Hair follicular keratinocyte (primary cell): ENCODE measurements at places on chromosomes 1 and 21. TPM values are rescaled to one million over a fixed set of nuclear protein-coding genes. Genes with fewer than 3 reads are reported as not detected.

OLIG2 gene
- total RNA-seq, result not detected in 2 replicates

DYNLT5 gene
- not detected in 2 replicates for total RNA-seq

LCE3D gene
- 6.0 TPM in 1 of 2 replicates, not detected in the other for total RNA-seq

DUSP10 gene
- 4.4 and 9.1 TPM in 2 replicates for total RNA-seq

FMO4 gene
- 3.0 and 7.7 TPM in 2 replicates for total RNA-seq

TCHHL1 gene
- total RNA-seq, result 0.08 TPM in 1 of 2 replicates, not detected in the other

GPR3 gene
- total RNA-seq, result 1.0 TPM in 2 replicates

CASQ2 gene
- total RNA-seq, result not detected in 2 replicates

PDZK1IP1 gene
- total RNA-seq, result 3.5 and 6.2 TPM in 2 replicates

RIPK4 gene
- 23.0 and 25.3 TPM in 2 replicates for total RNA-seq

ZBTB8B gene
- not detected in 2 replicates for total RNA-seq

KLF17 gene
- not detected in 2 replicates for total RNA-seq

ASCL5 gene
- not detected in 2 replicates for total RNA-seq

GPR161 gene
- total RNA-seq, result 16.1 and 23.4 TPM in 2 replicates

ZBTB8A gene
- 4.1 and 4.9 TPM in 2 replicates for total RNA-seq

OR2T29 gene
- total RNA-seq, result not detected in 2 replicates

ZFP69B gene
- 2.1 and 3.6 TPM in 2 replicates for total RNA-seq

ANXA9 gene
- 0.31 and 0.61 TPM in 2 replicates for total RNA-seq

KRTAP10-2 gene
- total RNA-seq, result not detected in 2 replicates

CLCA4 gene
- 0.15 and 0.16 TPM in 2 replicates for total RNA-seq

AADACL4 gene
- total RNA-seq, result not detected in 2 replicates

COL6A1 gene
- total RNA-seq, result 10.2 and 78.6 TPM in 2 replicates

LIN9 gene
- 4.1 and 9.6 TPM in 2 replicates for total RNA-seq

FGR gene
- 0.23 TPM in 1 of 2 replicates, not detected in the other for total RNA-seq

ZNF691 gene
- total RNA-seq, result 6.0 and 6.2 TPM in 2 replicates

ADCY10 gene
- total RNA-seq, result 0.15 and 0.86 TPM in 2 replicates

GBP3 gene
- total RNA-seq, result 7.3 and 10.5 TPM in 2 replicates

AVPR1B gene
- total RNA-seq, result not detected in 2 replicates

MARK1 gene
- 7.1 and 81.1 TPM in 2 replicates for total RNA-seq

CACNA1S gene
- total RNA-seq, result not detected in 2 replicates

SEMA4A gene
- total RNA-seq, result 6.6 and 12.3 TPM in 2 replicates

CLEC20A gene
- total RNA-seq, result not detected in 2 replicates

PPIAL4G gene
- not detected in 2 replicates for total RNA-seq
